ENCODE measurements at places on chromosomes 16 and 17.

- DNase-seq: peak; percentile 10
Measured at GRCh38 chr16:79449067-79449769, 151.3 kb downstream of the MAF start.

DNA sequence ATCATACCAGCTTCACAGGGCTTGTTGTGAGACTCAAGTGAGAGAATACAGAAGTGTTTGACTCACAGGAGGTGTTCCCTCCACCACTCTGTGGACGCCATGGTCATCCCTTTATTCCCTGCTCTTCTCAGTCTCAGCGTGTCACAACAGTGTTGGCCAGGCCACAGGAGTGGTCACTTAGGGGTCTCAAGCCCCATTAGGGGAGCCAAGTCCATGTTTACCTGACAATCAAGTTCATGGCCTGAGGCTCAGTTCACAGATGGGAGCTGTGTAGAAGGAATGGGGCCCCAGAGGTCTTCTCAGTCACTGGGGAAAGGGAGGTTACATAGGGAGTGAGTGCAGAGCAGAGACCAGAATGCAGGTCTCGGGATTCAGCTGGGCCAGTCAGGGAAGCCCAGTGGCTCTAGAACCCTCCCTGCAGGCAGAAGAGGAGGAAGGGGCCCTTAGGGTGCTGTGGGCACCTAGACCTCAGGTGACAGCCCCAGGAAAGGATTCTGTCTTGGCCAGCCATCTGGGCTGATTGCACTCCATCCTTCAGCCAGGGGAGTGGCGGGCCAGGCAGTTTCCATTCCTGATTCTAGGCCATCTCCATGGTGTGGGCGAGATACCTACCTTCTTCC, 9.5 kb upstream of the CENPT start:
- DNase-seq: no peak

DNA sequence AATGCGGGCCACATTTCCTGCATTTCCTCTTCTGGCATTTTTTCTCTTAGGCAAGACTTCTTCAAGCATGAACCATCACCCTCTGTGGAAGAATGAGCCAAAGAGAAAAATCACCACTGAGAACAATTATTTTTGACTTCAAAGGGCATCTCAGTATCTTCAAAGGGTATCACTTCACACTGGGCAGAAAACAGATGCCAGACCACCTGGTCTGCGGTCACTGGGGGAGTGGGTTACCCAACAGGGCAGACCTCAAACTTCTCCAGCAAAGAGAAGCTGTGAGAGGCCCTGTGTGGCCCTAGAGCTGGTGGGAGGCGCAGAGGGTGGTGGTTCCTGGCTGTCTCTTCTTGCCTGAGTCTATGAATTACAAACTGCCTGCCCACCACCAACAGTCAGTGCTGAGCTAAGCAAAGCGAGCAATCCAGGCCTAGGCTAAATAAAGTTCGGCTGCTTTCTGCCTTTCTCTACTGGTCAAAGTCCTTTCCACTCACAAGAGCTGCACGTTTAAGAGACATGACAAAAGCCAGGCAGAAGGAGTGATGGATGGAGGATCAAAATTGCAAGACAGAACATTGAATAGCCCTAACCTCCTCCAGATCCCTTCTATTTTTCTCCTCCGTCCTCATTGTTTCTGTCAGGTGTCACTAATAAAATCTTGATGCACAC, 602.7 kb upstream of the CDH5 start:
- DNase-seq: no peak

GRCh38 chr17:7204336-7204735, 15.3 kb downstream of the DLG4 start:
- peak; percentile 87 for DNase-seq

GRCh38 chr16:86428729-86429517, 81.4 kb upstream of the FOXF1 start:
- peak; percentile 18 for DNase-seq

GRCh38 chr17:81159611-81160265, 5.6 kb upstream of the PVALEF start:
- DNase-seq: no peak

GRCh38 chr17:8222380-8222629, 11.9 kb upstream of the AURKB start:
- DNase-seq: no peak

- no peak for DNase-seq
Measured at GRCh38 chr16:31112711-31113110, 4.5 kb downstream of the BCKDK start.

- peak; percentile 73 for DNase-seq
Measured at GRCh38 chr16:65121870-65122723, at the start of gene CDH11. Gene CDH11, minus strand, starts transcription at chr16:65122063. Its CDS starts 117,194 bp downstream, at chr16:65004869.

DNA sequence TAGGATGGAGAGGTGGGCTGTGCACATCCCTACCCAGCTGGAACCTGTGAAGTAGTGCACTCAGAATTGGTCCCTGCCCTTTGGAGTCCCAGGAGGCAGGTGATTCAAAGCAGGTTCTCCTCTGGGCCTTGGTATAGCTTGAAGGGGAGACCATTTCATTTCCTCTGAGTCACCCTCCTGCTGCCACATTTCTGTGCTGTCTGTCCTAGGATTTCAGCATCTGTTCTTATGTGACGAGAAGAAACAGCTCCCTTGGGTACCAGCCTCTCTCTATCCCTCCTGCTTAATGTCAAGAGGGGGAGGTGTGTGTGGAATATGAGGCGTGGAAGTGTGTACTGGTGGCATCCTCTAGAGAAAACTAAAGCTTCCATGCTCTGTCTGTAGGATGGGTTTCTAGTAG, 5.0 kb upstream of the NFE2L1 start:
- DNase-seq: peak; percentile 56

- no peak for DNase-seq
Measured at GRCh38 chr17:38851434-38851833, 2.1 kb downstream of the RPL23 start.

- DNase-seq: no peak
Measured at GRCh38 chr17:68452724-68453290, 4.5 kb downstream of the WIPI1 start.

GRCh38 chr17:80364091-80364691, 50.8 kb upstream of the ENDOV start:
- peak; percentile 28 for DNase-seq

GRCh38 chr17:20965492-20965891, 77.3 kb downstream of the USP22 start:
- no peak for DNase-seq

- DNase-seq: peak; percentile 99
Measured at GRCh38 chr17:32258383-32259140, 7.1 kb upstream of the RHBDL3 start.

DNA sequence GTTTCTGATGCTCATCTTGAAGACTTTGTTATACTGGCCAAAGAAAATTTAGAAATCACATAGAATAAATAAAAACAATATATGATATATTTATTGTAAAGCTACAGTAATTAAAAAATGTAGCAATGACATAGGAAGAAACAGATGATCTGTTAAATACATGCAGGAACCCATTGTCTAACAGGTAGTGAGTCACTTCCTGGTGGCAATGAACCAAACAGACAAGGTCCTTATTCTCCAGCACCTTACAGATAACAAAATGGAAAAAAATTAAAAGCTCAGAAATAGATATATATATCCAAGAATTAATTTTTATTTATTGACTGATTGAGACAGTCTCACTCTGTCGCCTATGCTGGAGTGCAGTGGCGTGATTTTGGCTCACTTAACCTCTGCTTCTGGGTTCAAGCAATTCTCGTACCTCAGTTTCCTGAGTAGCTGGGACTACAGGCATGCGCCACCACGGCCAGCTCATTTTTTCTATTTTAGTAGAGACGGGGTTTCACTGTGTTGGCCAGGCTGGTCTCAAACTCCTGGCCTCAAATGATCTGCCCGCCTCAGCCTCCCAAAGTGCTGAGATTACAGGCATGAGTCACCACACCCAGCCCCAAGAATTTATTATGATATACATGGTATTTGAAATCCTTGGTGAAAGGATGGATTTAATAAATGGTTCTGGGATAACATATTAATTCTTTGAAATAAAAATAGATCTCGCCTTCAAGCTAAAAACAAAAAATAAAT, 7.5 kb downstream of the NETO2 start:
- DNase-seq: no peak

- no peak for DNase-seq
Measured at GRCh38 chr16:48559462-48560211, 50.3 kb downstream of the N4BP1 start.

- DNase-seq: no peak
Measured at GRCh38 chr17:353213-353837, 718 bp upstream of the RPH3AL start.

DNA sequence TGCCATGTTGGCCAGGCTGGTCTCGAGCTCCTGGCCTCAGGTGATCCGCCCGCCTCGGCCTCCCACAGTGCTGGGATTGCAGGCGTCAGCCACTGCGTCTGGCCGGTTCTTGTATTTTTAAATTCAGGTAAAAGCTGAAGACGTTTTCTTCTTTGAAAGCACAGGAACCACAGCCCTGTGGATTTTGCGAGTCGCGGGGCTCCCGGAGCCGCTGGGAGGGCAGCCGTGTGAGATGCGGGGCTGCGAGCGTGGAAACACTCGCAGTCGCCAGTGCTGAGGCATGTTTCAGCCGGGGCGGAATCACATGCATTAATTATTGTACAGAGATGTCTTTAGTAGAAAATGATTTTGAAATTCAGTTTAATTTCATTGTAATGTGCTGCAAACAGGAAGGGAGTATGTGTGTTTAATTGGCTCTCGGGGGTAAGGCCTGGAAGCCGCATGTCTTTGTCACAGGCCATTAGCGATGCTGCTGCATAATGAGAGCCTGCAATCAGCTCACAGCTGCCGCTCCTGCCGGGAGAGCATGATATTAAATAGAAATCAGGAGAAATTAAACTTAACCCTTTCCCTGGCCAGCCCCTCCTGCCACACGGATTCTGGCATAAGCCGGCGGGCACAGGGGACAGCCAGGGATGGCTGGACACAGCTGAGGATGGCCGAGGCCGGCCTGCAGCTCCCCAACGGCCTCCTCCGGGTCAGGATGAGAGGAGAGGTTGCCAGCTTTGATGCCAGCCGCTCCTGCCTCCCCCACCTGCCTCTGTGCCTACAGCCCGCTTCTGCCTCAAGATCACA, 35.4 kb upstream of the CDH15 start:
- no peak for DNase-seq

DNA sequence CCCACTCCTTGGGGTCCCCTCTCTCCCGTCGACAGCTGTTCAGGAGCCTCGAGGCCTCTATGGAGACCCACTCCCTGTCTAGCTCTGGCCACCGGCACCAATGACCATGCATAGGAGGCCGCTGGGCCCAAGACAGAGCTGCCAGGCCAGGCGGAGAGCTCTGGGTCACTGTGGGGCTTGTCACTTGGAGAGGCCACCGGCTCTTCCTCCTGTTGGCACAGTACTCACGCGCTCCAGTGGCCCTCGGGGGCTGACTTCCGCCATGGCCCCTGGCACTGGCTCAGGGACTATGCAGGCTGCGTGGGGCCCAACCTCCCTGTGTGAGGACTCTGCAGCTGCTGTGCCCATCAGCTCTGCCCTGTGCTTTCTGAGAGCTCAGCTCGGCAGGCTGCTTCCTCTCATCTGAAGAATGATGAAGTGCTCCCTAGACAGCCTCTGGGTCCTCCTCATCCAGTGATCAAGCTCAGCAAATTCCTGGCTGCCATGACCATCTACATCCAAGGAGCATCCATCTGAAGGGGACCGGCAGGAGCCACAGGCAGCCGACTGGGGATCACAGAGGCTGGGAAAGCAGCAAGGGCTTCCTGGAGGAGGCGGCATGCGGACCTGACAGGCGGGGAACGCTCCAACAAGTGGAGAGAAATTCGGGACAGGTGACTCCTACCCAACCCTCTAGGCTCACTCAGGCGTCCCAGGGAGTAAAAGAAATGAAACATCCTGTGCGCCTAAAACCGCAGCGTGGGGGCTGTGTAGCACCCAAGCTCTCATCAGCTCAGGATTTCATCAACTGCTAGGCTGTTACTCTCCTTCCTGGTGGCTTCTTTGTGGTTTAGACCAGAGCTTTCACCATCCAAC, 16.8 kb downstream of the GALNS start:
- DNase-seq: no peak

- no peak for DNase-seq
Measured at GRCh38 chr16:68274441-68274840, 10.1 kb downstream of the SLC7A6 start.

GRCh38 chr16:70743791-70744190, 57.2 kb downstream of the VAC14 start:
- DNase-seq: no peak

GRCh38 chr16:67283039-67283825, 3.9 kb downstream of the PLEKHG4 start:
- DNase-seq: no peak

GRCh38 chr17:10741416-10742135, 11.8 kb upstream of the TMEM220 start:
- DNase-seq: no peak

DNA sequence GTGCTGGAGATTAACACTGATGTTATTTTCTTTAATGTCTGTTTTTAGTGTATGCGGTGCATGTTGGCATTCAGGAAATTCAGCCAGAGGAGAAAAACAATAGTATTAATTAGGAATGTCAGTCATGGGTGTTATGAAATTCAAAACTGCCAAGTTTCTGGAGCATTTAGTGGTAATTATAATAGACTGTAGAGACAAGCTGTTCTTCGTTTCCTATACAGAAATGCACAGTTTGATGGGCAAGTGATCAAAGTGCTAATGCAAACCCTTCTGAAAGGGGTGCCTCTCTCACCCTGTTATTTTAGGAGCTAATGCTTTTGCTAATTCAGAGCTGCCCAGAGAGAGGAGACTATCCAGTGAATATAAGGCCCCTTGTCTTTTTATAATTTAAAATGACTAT, 573.8 kb upstream of the EEF2KMT start:
- DNase-seq: no peak

- DNase-seq: no peak
Measured at GRCh38 chr16:30485818-30486436, 13.4 kb downstream of the ITGAL start.

GRCh38 chr17:38330941-38331411, 12.8 kb downstream of the GPR179 start:
- no peak for DNase-seq

DNA sequence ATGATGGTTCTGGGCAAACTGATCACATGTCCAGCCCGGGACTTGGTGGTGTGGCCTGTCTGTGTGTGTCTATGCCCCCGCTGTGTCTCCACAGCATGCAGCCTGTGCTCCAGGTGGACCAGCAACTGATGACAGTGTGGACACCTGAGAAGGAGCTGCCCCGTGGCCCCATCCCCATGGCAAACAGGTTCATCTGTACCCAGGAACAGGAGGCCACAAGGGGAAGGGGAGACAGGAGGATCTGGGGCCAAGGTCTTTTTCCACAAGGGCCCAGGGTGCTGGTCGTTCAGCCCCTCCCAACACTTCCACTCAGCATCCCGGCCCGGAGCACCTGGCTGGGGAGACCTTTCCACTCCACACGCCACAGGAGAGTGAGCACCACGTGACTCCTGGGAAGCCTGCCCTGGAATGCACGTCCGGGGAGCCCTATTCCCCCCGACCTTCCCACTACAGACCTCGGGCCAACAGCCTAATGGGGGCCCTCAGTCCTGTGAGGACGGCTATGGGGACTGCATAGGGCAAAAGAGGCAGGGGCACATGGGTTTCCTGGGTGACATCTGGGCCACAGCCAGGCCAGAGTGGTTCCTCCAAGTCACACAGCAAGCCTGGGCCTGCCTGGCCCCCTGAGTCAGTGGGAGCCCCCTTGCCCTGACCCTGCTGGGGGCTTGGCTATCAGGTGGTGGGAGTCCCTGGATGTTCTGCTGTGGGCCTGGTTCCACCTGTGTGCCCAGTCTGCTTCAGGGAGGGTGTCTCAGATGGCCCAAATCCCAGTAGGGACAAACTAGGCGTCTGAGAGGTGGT, 20.8 kb upstream of the NXPH3 start:
- DNase-seq: no peak
